ENCODE measurements at places on chromosomes 6 and 20.

DNA sequence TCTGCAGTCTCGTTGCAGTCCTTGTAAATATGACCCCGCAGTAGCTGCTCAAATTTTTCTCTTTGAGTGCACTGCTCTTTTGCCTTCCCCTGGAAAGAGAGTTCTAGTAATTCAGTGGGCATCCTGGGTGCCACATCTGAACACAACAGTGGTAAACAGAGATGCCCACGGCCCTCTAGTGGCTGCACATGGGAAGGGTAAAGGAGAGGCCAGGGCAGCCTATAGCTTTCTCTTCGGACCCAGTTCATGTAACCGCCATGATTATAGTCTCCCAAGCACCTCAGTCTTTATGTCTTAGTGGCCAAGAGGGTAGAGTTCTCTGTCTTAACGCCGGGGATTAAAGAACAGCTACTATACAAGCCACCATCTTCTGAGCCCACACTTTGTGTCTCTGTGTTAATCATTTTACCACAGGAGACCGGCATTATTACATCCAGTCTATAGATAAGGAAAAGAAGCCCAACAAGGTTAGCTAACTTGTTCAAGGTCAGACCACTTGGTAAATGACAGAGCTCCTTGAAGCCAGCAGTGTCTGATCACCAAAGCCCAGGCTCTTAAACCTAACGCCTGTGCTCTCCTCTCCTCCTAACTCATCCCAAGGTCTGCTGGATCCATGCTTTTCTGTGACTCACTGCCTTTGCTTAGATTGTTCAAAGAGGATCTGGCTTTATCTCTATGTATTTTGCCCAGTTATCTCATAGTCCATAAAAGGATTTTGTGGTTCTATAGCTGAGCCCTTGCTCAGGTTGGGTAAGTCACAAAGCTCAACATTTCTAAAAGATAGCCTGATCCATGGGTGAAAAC, 81.8 kb downstream of the ISM1 start:
- DNase-seq = no peak

- no peak for DNase-seq
Measured at GRCh38 chr6:40904583-40905194, 134.3 kb downstream of the UNC5CL start.

GRCh38 chr6:152186840-152187239, 379.4 kb downstream of the ESR1 start:
- no peak for DNase-seq

- no peak for DNase-seq
Measured at GRCh38 chr6:14149739-14150130, 32.2 kb downstream of the CD83 start.

- DNase-seq = no peak
Measured at GRCh38 chr6:111898452-111898851, 25.2 kb upstream of the FYN start.

GRCh38 chr6:31887173-31888007, 8.6 kb upstream of the SLC44A4 start:
- DNase-seq = no peak

DNA sequence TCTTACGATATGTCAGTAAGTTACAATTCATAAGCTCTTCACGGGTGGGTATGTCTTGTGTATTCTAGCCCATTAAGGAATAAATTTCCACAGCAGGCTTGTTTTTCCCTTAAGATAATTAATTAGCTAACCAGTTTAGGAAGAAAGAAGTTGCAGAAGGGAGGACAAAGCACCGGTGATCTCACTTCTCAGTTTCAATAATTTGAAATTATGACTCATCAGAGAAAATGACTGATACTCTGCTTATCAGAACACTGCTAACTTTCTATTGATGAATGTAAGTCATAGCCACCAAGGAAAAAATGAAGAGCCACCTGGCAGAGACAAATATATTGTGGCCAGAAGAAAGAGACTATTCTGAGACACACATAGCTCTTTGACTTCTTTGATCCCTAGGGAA, 35.0 kb upstream of the ENTPD6 start:
- no peak for DNase-seq

- no peak for DNase-seq
Measured at GRCh38 chr6:23177806-23178205, 608.4 kb downstream of the HDGFL1 start.

DNA sequence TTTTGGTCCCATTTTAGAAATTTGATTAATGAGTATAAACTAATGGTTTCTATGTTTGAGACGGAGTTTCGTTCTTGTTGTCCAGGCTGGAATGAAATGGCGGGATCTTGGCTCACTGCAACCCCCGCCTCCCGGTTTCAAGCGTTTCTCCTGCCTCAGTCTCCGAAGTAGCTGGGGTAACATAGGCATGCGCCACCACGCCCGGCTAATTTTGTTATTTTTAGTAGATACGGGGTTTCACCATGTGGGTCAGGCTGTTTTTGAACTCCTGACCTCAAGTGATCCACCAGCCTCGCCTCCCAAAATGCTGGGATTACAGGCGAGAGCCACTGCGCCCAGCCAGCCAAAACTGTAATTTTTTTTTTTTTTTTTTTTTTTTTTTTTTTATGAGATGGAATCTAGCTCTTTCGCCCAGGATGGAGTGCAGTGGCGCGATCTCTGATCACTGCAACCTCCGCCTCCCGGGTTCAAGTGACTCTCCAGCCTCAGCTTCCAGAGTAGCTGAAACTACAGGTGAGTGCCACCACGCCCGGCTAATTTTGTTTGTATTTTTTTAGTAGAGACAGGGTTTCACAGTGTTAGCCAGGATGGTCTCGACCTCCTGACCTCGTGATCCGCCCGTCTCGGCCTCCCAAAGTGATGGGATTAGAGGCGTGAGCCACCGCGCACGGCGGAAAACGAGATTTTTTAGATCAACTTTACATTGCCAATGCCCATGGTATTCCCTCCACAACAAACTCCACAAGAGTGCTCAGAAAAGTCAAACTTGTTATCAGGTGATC, 127.8 kb downstream of the HFE start:
- DNase-seq = no peak

DNA sequence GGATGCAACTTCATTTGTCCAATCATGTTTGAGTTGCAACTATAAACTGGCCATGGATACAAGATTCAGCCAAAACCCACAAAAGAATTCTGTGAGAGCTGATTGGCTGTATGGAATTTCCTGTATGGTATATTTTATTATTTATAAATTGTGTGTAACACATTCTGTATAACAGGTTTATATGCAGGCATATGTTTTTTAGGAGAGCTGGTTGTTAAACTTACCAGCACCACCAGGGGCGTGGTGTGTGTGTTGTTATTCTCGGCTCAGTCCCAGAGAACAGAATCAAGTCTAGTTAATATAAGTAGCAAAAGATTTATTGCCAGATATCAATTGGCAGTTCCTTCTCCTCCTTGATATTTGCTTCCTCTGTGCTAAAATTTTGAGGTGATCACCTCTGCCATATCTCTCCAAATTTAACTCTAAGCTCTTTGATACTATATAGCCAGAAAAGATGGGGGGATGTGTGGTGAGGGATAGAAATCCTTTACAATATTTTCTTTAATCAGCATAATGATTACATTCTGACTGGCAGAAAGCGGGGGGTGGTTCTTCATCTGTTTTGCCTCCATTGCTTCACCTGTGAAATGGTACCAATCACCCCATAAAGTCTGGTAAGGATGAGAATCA, 22.9 kb downstream of the CNBD2 start:
- peak; percentile 1 for DNase-seq

- no peak for DNase-seq
Measured at GRCh38 chr6:17015551-17016381, 86.1 kb upstream of the STMND1 start.

GRCh38 chr20:6768228-6769140, 998 bp downstream of the BMP2 start:
- no peak for DNase-seq

DNA sequence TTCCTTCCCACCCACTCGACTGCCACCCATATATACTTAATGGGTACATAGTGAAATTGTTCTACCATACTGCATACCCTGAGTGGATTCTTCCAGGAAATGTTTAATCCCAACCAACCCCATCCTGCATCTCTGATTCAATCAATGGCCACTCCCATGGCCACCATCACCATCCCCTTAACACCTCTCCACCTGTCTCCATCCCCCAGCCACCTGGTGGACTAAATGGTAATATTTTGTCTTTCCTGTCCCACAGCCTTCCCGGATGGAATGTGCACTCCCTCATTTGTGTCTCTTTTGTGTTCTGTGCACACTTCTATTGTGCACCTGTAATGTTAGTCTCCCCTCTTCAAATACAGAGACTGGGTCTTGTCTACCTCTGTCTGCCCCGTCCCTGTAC, 259.9 kb downstream of the ALDH8A1 start:
- DNase-seq = no peak

DNA sequence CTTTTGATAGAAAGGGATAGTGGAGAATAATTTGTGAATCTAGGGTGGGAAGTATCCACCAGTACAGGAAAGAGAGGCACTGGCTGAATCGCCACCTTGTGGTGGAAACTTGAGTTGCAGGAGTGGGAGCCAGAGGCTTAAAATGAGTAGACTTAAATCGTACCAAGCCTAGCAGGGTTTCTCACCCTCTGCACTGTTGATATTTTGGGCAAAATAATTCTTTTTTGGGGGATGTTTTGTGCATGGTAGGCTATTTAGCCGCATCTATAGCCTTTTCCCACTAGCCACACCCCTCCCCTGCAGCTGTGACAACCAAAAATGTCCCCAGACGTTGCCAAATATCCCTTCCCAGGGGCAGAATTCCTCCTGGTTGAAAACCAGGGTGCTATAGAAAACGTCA, 119.1 kb downstream of the DHX35 start:
- DNase-seq = peak; percentile 6

GRCh38 chr6:127222418-127222817, 44.2 kb upstream of the RNF146 start:
- DNase-seq = no peak

DNA sequence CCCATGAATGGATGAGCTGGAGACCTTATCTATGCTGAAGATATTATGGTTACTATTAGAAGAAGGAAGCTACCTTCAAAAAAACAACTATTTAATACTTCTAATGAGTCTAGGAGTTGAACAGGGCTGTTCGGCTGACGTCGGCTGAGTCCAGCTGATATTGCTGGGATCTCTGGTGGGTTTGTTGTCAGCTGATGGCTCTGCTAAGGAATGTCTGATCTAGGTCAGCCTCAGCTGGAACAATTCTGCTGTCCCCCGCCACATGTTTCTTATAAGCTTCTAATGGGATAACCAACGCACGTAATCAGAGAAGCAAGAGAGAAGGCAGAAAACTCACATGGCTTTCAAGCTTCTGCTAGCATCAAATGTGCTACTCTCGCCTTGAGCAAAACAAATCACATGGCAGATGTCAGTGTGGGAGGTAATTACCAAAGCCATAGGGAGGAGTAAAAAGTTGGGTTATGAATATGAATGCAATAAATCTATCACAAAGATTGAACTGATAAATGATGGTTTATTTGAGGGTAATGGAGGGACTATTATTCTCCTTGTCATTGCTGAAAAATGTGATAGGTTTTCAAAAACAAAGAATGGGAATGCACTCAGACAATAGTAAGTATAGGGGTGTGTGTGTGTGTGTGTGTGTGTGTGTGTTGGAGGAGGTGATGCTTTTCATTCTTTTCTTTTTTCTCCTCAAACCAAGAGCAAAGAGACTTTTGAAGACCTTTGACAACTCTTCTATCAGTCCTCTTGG, 71.5 kb downstream of the BTBD3 start:
- DNase-seq = no peak

- DNase-seq = no peak
Measured at GRCh38 chr6:106120006-106120405, 33.9 kb downstream of the PRDM1 start.

DNA sequence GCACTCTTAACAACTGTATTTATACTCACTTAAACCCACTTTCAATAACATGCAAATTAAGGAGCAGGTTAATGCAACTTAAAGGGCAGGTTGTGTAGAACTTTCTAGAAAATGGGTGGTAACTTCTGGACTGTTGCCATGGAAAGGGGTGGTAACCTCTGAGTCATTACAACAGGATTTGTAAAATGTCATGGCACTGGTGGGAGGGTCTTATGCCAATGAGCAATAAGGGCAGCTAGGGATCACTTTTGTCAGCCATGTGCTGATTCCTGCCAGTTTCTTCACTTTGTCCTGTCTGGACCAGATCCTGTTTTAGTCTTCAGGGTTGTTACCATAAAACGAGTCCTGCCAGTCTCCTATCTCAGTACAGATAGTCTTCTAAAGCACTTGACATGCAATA, 560.5 kb upstream of the PTCHD4 start:
- no peak for DNase-seq

DNA sequence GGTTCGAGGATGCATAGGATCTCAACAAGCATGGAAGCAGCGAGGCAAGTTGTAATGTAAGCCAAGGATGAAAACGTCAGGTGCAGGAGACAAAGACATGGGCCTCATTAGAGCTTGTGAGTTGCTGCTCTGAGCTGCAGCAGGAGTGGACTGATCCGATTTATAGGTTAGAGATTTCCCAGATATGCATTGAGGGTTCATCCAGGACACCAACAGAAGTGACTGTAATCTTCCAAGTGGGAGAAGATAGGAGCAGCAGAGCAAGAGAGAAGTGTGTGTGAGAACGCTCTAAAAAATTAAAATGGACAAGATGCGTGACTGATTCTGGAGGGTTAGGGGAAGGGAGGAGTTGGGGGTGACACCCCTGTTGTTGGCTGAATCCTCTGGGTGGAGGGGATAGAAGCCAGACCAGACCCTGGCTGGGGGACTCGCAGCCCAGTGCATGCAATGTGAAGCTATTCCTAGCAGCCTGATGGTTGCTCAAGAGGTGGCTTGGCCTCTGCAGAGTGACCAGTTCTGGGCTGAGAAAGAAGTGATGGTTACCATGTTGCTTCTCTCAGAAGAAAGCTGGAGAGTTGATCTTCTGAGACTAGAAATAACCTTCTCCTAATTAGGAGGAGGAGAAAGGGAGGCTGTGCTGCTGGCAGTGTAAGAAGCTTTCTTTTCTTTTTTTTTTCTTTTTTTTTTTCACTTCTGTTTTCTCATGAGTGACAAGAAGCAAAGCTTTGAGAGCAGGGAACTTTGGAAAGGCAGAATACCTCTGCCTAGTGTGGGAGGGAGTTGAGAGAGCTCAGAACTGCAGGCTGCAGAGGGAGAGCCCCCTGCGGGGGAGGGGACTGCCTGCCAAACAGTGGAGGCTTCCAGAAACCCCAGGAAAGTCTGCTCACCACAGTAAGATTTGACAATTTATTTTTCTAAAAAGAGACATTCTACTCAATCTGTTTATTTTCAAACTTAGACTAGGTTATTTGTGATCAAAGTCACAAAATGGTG, 116.9 kb downstream of the SLX4IP start:
- no peak for DNase-seq

- DNase-seq = no peak
Measured at GRCh38 chr6:26029857-26030653, 57.2 kb upstream of the HFE start.

- DNase-seq = no peak
Measured at GRCh38 chr6:161545741-161546140, 271.9 kb upstream of the AGPAT4 start.

DNA sequence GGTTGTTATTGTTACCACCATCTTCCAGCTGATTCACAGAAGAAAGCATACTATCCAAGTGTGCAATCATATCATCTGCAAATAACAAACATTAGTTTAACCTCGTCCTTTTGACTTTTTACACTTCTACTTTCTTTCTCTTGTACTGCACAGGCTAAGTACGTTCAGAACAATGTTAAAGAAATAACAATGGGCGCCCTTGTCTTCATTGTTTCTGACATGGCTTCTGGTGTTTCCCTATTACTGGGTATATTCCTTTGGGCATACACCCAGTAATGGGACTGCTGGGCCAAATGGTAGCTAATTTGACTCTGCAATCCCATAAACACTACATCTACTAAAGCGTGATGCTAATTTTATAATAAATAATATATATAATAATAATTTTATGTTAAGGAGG, 146.7 kb downstream of the GJA10 start:
- no peak for DNase-seq

Data from activated naive CD4-positive, alpha-beta T cell (primary cell).